Stimulated activated CD8-positive, alpha-beta memory T cell treated with anti-CD3 and anti-CD28 coated beads, Interleukin-7, amount 100 ng/mL, for 24 hours (primary cell): ENCODE measurements at places on chromosomes 5 and 9.

GRCh38 chr5:139470821-139471300 lies at the start of gene SMIM33:
Gene SMIM33 (plus strand): TSS chr5:139471004. CDS start chr5:139471122, 118 bp downstream.
- no peak for DNase-seq

GRCh38 chr9:81445331-81445921 lies 243.9 kb downstream of the TLE1 start:
- no peak for DNase-seq

- no peak for DNase-seq
Observed at GRCh38 chr9:121157939-121158338, 43.7 kb downstream of the RAB14 start.

DNA sequence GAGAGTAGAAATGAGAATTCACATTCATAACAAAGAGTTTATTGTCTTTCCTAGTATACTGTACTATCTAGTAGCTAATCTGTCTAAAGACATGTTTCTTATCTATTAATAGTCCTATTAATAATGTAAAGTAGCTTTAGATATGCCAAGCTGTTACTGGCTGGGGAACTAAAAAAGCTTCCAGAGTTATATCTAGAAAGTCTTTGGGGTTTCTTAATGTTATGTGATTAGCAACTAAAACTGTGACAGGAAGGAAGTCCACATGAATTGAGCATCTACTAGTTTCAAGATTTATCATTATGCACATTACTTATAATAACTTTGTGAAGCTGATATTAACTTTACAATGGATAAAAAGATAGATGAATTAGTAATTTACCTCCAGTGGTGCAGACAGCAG lies 122.7 kb upstream of the CDKN2B start:
- DNase-seq: no peak

- no peak for DNase-seq
Observed at GRCh38 chr5:140362311-140362710, 2.3 kb downstream of the SLC4A9 start.

GRCh38 chr5:90809311-90810056 lies 250.9 kb downstream of the ADGRV1 start:
- no peak for DNase-seq

DNA sequence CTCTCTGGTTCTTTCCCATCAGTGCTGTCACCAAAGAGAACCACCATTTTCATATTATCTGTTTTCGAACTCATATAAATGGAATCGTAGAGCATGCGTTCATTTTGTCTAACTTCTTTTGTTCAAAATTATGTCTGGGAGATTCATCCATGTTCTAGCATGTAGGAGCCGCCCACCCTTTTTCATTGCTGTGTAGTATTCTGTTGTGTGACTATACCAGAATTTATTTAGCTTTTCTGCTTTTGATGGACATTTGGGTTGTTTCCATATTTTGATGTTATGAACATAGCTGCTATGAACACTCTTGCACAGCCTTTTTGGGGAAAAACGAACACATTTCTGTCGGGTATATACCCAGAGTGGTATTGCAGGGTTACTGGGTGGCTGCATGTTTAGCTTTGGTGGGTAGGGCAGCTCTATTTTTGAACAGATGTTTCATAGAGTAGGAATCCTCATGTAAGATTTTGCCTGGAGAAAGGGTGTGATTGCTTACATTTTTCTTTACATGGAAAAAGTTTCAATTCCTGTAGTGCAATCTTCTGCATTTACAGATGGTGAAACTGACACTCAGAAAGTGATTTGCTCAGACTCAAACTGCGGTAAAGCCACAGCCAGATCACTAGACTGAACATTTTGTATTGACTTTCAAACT lies 100.2 kb upstream of the IL12B start:
- DNase-seq: no peak

GRCh38 chr9:9862235-9862810 lies 750.5 kb downstream of the PTPRD start:
- no peak for DNase-seq

DNA sequence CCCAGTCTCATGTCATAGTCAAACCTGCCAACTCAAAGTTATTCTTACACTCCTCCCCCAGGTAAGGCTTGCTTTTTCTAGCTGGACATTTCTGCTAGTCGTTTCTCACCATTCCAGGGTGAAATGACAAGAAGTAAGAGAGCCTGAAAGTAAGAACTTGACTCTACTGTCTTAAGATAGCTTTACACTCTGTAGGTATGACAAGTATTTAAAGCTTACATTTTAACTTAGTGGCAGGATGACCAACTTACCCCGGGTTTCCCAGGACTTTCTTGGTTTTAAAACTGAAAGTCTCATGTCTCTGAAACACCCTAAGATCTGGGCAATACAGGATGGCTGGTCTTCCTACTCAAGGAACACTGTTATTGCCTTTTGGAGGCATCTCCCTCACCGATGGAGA lies 67.5 kb upstream of the PIK3R1 start:
- DNase-seq: no peak

- DNase-seq: no peak
Observed at GRCh38 chr5:58380655-58381054, 79.2 kb downstream of the PLK2 start.

GRCh38 chr5:181200816-181201215 lies 4.2 kb downstream of the TRIM7 start:
- DNase-seq: no peak

DNA sequence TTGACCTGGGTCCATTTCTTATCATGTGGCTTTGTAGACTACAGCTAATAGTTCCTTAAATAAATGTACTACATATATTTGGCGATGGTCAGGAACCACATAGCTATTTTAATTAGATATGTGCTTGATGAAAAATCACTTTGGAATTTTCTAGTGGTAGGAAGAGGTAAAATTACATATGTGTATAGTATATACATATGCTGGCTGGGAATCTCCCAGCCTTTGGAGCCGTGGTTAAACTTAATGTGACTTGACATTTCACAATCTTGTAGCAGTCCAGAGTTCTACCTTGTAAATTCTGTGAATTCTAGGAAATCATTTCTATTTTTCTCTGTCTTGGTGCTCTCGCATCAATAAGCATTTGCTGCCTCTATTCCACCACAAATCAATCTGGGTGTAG lies 565.0 kb downstream of the DMRTA1 start:
- no peak for DNase-seq

DNA sequence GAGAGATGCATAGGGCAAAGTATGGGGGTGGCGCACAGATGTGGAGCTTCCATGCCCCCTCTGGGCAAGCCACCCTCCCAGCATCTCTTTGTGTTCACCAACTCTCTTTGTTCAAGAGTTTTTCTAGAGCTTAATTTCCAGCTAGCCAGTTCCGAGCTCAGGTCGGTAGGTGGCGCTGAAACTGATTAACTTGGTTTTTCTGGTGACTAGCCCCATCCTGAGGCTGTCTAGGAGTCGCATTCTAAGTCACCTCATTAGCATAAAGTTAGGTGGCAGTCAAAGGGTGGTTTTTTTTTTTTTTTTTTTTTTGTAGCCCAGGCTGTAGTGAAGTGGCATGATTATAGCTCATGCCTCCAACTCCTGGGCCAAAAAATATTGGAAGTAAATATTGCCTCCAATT lies 476.4 kb downstream of the KDM4C start:
- peak; percentile 16 for DNase-seq

GRCh38 chr5:40291338-40291737 lies 388.4 kb upstream of the PTGER4 start:
- DNase-seq: no peak

DNA sequence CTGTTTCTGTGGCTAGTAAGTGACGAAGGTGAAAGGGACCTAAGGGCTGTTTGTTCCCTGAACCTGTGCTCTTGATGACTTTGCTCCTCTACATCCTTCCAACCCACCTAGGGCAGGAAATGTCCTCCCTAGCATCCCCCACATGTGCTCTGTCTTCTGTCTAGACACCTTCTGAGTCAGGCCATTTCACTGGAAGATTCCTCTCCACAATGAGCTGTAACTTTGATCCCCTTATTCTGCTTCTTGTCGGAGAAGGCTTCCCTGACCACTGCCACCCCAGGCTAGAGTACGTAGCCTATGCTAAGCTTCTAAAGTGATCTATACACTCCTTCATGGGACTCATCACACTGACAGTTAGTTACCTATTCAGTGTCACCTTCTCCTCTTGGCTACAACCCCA lies 21.7 kb downstream of the SPAAR start:
- no peak for DNase-seq

DNA sequence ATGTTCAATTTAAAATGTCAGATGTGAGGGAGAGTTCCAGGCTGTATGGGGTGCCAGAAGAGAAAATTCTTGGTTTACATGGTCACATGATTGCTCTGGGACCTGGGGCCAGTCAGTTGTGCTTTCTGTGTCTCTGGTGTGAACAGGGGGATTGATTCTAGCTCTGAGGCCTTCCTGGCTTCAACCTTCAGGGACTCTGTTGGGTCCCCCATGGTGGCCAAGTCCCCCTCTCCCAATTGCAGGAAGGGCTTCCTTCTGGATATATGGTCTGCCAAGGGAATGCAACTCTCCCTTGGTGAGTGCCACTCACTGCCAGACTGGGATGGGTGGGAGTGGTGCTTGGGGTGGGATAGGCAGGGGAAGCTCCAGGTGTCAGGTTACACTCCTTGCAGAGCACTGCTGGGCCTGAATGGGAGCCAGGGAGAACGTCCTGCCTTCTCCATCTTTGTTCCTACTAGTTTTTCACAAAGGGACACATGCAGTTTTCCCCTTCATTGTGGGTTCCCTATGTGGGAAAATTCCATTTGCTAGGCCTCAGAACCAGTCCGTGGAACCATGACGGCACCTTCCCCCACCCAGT lies 153.2 kb downstream of the MELK start:
- no peak for DNase-seq

DNA sequence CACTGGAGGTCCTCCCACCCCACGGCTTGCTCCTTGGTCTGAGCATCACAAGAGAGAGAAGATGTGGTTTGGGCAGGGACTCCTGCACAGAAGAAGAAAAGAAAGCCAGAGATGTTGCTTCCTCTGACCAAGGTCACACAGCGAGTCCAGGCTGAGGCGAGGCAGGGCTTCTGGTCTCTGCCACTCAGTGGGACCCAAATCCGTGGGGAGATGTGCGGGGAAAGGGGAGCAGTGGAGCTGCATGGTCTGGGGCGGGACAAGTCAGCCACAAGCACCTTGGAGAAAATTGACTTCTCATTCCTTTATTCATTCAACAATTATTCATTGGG lies 150.9 kb downstream of the C9orf50 start:
- DNase-seq: no peak
